ENCODE measurements at places on chromosomes 1 and 21.

GRCh38 chr1:12112711-12113161 is 49.6 kb downstream of the TNFRSF8 start:
- DNase-seq = no peak

- DNase-seq = no peak
These were observed 493 bp upstream of the ELOA start for GRCh38 chr1:23742670-23743286.

DNA sequence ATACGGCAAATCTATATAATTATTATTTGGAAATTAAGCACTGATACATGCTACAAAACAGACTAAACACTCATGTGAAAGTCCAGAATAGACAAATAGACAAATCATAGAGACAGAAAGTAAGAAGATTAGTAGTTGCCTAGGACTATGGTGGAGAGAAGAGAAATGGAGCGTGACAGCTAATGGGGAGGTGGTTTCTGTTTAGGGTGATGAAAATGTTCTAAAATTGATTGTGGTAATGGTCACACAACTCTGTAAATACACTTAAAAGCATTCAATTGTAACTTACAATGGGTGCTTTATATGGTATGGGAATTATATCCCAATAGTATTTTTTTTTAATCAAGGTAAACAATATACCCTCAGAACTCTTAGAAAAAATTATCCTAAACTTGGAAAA is 20.4 kb upstream of the ITLN2 start:
- DNase-seq = no peak

GRCh38 chr1:38141483-38141882 is 94.9 kb upstream of the POU3F1 start:
- no peak for DNase-seq

DNA sequence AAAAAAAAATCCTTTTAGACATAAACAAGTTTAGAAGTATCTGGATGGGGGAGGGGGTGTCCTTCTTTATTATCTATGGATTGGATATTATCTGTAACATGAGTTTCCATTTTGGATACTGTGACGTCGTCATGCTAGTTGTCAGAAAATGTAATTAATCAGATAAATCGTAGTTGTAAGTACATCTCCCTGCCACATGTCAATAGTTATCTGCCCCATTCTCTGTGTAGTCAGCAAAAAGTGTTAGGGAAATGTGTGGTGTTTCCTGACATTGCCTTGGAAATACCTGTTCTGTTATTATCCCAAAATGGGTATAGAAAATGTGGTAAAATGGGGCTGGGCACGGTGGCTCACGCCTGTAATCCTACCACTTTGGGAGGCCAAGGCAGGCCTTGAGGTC is 24.6 kb upstream of the SDE2 start:
- no peak for DNase-seq

DNA sequence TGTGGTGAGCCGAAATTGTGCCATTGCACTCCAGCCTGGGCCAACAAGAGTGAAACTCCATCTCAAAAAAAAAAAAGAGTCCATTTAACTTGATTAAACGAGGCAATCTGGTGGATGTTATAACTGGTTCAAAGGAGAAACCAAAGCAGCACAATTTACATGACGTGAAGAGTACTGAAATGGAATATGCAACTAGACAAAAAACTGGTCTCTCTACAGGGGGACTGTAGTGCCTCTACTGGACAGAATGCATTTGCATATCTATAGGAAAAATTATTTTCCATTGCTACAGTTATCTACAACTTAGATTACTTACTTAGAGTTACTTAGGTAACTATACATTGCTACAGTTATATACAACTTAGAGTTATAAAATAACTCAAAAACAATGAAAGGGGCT is 2.7 kb upstream of the CAPN2 start:
- DNase-seq = no peak

DNA sequence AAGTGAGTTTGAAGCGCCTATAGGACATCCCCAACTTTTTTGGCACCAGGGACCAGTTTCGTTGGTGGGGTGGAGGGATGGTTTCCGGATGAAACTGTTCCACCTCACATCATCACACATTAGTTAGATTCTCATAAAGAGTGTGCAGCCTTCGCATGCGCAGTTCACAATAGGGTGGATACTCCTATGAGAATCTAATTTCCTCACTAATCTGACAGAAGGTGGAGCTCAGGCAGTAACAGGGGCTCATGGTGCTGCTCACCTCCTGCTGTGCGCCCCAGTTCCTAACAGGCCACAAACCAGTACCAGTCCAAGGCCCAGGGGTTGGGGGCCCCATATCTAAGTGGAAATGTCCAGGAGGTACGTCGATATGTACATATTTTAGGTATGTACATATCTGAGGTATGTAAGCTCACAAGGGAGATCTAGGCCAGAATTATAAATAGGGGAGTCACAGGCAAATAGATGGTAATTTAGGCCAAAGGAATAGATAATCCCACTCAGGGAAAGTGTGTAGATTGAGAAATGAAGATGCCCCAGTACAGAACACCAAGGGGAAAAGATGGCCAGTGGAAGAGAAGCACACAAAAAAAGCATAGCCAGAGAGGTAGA is 27.5 kb upstream of the RASAL2 start:
- DNase-seq = no peak

- DNase-seq = no peak
These were observed 90.1 kb upstream of the ROR1 start for GRCh38 chr1:63683759-63684158.

DNA sequence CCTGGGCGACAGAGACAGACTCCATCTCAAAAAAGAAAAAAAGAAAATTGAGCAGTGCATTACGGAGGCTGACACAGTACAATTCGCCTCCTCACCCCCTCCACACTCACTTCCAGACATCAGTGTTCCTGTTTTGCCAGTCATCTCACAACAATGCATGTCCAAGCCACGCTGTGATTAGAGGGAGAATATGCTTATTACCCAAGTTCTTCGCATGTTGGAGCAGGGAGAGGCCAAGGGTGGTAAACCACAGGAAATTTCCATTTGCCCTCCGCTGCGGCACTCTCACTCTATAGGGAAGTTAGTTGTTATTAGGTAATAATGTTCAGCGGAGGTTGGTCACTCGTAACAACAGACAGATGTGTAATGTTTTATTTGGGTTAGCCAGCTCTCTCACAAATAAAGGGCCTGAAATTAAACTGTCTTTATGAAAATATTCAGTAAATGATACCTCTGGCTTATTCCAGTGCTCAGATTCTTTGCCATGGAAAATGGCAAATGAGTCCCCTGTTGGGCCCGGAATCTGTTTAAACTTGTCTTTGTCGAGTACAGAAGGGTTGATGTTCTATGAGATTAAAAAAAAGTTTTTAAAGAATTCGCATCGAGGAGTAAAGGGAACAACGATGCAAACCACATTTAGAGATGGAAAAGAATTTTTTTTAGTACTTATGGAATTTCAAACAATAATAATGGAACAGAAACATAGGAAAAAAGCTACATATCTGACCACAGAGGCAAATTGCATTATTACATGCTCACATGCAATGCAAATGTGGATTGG is 33.1 kb downstream of the KCNJ15 start:
- DNase-seq = peak; percentile 72

DNA sequence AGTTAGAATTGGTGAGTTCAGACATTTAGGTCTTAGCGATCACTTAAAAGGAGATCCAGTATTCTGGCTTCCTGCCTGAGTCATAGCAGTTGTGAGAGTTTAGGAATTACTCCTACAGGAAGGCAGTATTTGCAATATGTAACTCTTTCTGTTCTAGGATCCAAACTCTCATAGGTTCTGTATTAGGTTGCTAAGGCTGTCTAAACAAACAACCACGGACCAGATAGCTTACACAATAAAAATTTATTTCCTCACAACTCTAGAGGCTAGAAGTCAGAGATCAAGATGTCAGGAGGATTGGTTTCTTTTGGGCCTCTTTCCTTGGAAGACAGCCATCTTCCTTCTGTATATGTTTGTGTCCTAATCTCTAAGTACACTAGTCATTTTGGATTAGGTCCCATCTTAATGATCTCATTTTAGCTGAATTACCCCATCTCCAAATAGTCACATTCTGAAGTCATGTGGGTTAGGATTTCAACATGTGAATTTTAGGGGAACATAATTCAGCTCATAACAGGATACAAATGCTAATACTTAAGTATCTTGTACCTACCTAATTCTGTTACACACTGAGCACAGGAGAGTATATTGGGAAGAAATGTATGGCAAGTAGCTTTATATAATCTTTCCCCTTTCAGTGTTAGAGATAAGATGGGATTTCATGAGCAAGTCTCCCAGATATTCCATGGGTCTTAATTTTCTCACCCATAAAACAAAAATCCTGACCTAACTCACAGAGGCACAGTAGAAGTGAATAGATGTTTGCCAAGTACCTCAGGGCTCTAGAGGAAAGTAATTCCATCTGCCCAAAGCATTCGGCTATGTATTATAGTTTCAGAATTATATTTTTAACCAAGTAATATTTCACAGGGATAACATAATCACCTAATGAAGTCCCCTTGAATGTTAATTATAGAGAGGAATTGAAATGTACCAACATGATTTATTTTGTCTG is 144.4 kb downstream of the PTBP2 start:
- DNase-seq = peak; percentile 61

DNA sequence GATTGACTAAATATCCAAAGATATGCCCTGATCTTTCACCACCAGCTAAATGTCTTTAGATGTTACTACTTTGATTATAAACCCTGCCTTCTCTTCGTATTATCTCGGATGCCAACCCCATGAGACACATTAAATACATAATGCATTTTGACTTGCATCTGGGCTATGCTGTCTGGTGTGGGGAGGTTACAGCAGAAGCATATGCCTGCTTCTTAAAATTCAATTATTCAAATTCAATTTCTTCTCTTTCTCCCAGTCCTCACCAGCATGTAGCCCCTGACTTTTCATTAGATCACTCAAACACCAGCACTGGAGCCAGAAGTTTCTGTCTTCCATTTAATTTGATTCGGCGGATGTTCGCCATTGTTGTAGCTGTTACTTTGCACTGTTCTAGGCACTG is 360.7 kb upstream of the CAMK1G start:
- DNase-seq = no peak

GRCh38 chr1:15522551-15522950 is 1.5 kb downstream of the CASP9 start:
- no peak for DNase-seq

- DNase-seq = no peak
These were observed 329.2 kb downstream of the TGFB2 start for GRCh38 chr1:218674280-218674773.

DNA sequence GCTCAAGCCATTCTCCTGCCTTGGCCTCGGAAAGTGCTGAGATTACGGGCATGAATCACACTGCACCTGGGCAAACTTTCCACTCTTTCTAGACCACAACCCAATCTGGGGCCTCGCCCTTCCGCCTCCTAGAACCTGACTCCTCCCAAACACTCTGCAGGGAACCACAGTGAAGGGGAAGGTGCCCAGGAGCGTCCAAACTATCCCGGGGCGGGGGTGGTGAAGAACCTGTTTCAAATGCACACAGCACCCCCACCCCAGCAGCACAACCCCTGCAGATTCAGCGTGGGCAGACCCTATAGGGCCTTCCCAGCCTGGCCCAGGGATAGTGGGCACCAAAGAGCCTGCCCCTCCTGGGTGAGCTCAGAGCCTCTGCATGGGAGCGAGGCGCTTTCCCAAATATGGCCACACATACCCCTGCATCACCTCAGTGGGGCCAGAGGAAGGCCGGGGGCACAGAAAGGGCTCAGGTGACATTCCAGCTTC is 86.9 kb downstream of the STUM start:
- no peak for DNase-seq

DNA sequence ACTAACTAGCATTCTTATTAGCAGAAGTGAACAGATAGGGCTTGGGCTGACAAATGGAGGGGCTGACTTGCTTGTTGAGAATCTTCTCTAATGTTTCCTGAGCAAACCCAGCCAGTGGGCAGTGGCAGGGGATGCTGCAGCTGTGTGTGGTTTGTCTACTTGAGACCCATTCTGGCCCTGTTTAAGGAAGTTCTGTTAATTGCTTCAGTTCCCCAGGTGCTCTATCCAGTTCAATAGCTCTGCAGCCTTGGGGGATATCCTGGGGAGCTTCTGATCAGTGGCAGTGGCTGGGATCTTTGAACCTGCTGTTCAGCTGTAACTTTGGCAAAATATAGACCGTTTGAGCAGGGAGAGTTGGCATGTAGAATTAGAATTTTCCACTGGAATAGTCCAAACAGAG is 137.4 kb downstream of the ZNF326 start:
- DNase-seq = no peak

DNA sequence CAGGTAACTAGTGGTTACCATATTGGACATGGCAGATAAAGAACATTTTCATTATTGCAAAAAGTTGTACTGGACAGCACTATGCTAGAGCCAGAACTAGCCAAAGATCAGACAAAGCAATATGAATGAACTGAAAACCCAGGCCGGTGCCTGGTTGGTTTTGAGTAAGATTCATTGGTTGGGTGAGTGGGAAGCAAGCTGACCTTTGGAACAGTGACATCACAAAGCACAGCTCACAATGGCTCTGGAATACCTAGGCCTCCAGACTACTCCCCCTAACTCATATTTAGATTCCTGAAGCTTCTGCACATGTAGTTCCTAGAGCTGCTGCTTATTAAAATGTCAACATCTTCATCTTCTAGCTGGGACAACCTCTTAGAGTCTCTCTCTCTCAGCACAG is at the start of gene TMCO2:
Gene TMCO2 (plus strand): TSS at position 283 of the 400 bp plus-strand sequence. CDS start 57 bp downstream, at position 340.
- DNase-seq = no peak

DNA sequence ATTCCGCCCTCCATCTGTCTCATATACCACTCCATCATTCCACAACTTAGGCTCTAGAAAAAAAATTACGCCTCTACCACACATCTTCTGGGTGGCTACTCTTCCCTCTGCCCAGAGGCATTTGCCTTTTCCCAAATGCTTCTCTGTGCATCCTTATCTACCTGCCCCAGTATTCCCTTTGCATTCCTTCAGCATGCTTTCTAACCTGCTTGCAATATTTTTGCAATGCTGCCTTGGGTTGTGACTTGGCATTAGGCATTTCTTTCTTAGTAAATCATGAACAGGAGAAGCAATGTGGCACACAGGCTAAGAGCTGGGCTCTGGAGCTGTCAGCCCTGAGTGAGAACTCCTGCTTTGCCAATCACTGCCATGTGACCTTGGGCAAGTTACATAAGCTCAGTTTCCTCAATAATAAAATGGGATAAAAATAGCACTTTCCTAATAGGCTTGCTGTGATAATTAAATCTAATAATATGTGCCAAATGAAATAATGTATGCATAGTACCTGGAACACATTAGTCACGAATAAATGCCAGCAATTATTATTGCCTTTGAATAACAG is 276.0 kb downstream of the ASTN1 start:
- no peak for DNase-seq
